Osteocyte (in vitro differentiated cells): ENCODE measurements at places on chromosomes 2 and 18. TPM values are rescaled to one million over a fixed set of nuclear protein-coding genes. Genes with fewer than 3 reads are reported as not detected.
A peak's percentile ranks its signal among the peaks of the same experiment; 100 is the strongest.

Gene GRP
- not detected in 2 replicates for total RNA-seq

Gene COL3A1
- total RNA-seq: 7,546 and 8,171 TPM in 2 replicates

Gene SLC4A5
- 1.6 and 2.3 TPM in 2 replicates for total RNA-seq

Gene PFN4
- total RNA-seq: 1.4 and 1.9 TPM in 2 replicates

Gene TIA1
- 176 and 179 TPM in 2 replicates for total RNA-seq

GRCh38 chr2:28779001-28779400 is 27.4 kb downstream of the PPP1CB start:
- DNase-seq: no peak
- H3K27ac ChIP-seq: no peak overlapping the region
- peaks cover 36% of the 10 kb centered on the region for H3K36me3 ChIP-seq
- peaks cover 8% of the 10 kb centered on the region for H3K4me1 ChIP-seq
- no peak overlapping the region for H3K4me3 ChIP-seq
- H3K27me3 ChIP-seq: no peaks in the 10 kb centered on the region

DNA sequence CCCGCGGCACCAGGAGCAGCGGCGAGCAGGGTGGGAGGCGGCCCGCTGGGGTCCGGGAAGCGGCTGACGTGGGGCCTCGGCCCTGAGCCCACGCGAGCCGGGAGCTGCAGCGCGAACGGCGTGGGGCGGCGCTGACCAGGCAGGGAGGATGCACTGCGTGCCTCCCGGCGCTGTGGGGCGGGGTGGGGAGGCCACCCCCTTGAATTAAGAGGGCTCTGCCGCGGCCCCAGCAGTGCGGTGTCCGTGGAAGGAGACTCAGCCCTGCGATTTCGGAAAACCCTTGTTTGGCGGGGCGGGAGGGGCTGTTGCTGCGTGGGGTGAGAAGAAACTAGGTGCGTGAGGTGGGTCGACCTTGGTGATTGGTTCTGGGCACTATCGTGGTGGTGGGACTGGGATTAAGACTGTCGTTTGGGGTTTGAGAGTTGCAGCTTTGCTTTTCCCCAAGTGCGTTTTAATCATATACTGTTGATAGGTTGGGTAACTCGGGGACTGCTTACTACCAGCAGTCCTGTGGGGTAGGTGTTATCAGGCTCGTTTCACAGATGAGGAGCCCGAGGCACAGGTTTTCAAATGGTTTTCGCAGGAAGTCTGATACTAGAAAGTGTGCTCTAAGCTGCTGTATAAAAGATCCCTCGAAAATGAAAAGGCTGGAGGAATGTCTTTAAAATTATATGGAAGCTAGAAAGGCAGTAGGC is 722 bp downstream of the ACSL3 start:
- H3K36me3 ChIP-seq: no peaks in the 10 kb centered on the region
- DNase-seq: no peak
- H3K4me1 ChIP-seq: peaks cover 9% of the 10 kb centered on the region

DNA sequence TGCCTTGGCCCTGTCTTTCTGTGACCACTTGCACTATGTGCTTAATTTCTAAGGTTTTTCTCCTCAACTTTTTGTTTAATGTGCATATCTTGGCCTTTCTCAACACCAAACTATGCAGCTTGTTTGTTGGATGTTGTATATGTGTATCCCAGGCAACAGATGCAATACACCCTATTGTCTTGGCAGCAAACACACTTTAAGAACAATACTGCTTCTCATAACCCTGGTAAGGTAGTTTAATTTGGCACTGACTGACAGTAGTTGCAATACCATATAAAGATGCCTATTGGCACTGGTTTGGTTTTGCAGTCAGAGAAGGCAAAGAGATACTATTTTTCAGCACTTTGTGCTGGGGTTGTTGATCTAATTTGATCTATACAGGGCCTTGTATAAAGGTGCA is 360.7 kb upstream of the CWC22 start:
- no peak overlapping the region for H3K27ac ChIP-seq
- H3K36me3 ChIP-seq: no peaks in the 10 kb centered on the region
- H3K4me1 ChIP-seq: peaks cover 11% of the 10 kb centered on the region

DNA sequence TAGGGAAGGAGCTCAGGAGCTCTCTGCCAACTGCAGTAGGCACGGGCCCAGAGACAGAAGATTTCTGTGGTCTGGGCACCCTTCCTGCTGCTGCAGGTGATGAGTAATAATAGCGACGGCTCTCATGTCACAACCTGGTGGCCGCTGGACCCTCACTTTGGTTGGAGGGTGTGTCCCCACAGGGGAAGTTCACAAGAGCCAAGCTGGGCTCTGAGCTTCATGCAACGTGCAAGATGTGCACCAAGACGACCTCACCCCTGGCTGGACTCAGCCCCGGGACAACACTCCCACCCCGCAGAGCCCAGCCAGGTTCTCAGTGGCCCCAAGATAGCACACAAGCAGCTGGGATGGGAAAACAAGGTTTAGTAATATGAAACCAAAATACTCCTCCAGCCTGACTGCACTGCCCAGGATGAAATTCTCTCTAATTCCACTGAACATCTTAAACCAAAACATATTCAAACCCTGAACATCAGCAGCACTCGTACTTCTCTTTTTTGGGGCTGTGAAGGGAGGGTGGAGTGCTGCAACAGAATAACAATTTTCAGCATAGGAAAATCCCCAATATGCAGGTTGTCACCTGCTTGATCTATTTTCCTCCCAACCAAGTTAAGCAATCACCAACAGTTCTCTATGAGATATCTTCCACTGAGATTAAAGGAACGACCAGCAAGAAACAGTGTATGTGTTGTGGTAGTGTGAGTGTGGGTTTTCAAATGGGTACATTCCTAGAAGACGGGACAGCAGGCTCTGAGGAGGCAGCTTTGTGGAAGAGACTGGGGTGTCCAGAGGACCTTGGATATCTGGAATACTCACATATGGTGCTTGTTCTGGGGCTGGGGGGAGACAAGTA is 26.5 kb downstream of the BCL2 start:
- DNase-seq: no peak
- H3K4me1 ChIP-seq: no peaks in the 10 kb centered on the region
- no peaks in the 10 kb centered on the region for H3K27me3 ChIP-seq

- no peak for DNase-seq
- H3K27me3 ChIP-seq: no peaks in the 10 kb centered on the region
- H3K36me3 ChIP-seq: peaks cover 10% of the 10 kb centered on the region
- peak overlapping the region; percentile 29 for H3K27ac ChIP-seq
- H3K4me1 ChIP-seq: peaks cover 21% of the 10 kb centered on the region
- no peak overlapping the region for H3K4me3 ChIP-seq
Measured at GRCh38 chr2:119809339-119810048, 49.8 kb downstream of the PTPN4 start.

DNA sequence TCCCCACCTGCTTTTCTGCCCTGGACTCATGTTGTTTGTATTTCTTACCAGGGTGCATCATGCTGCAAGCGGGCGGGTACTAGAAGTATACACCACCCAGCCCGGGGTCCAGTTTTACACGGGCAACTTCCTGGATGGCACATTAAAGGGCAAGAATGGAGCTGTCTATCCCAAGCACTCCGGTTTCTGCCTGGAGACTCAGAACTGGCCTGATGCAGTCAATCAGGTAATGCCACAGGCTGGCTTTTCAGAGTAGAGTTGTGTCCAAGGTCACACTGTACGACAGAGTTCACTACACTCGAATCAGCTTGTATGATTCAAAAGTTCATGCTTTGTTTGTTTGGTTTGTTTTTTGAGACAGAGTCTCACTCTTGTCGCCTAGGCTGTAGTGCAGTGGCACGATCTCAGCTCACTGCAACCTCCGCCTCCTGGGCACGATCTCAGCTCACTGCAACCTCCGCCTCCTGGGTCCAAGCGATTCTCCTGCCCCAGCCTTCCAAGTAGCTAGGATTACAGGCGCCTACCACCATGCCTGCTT is 19.4 kb downstream of the SRSF7 start:
- no peak overlapping the region for H3K4me3 ChIP-seq
- no peaks in the 10 kb centered on the region for H3K36me3 ChIP-seq
- no peak overlapping the region for H3K27ac ChIP-seq
- no peak for DNase-seq

DNA sequence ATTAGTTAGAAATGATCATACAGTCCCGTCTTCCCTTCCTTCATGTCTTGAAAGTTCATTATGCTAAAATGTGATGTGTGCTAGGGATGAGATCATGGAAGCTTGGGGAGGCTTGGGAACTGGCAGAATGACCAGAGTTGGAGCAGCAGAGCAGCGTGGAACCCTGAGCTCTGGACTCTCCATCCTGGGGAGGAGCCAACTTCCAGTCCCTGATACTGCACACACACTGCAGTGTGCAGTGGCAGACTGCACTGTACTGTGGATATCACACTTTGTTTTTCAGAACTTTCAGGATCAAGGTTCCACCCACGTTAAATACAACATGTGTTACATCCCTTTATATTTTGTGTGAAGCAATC is 27.3 kb upstream of the GREB1 start:
- H3K4me1 ChIP-seq: no peaks in the 10 kb centered on the region
- no peak overlapping the region for H3K27ac ChIP-seq
- H3K36me3 ChIP-seq: no peaks in the 10 kb centered on the region

- DNase-seq: no peak
- no peak overlapping the region for H3K4me3 ChIP-seq
- peaks cover 15% of the 10 kb centered on the region for H3K4me1 ChIP-seq
- no peak overlapping the region for H3K27ac ChIP-seq
- H3K36me3 ChIP-seq: peaks cover 18% of the 10 kb centered on the region
- H3K27me3 ChIP-seq: no peaks in the 10 kb centered on the region
Measured at GRCh38 chr2:159549234-159549633, 67.1 kb downstream of the BAZ2B start.

DNA sequence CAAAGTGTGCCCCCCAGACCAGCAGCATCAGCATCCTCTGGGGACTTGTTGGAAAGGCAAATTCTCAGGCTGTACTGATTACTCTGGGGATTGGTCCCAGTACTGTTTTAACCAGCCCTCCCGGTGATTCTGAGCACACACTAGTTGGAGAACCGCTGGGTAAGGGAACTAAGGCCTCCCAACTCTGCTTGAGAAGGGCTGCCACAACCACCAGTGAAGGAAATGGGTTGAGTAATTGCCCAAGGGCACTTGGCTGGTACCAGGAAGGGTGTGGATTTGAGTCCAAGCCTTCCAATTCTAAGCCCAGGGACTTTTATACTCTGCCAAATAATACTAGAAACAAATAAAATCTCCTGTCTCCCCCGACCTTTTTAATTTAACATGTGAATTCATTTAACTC is 219.9 kb downstream of the SETBP1 start:
- no peak overlapping the region for H3K4me3 ChIP-seq
- H3K4me1 ChIP-seq: peaks cover 34% of the 10 kb centered on the region
- no peak for DNase-seq
- H3K27me3 ChIP-seq: no peaks in the 10 kb centered on the region
